Uterus (tissue), 4 donors: ENCODE measurements at places on chromosomes 2 and 18. TPM values are rescaled to one million over a fixed set of nuclear protein-coding genes. Genes with fewer than 3 reads are reported as not detected.

- no peak for DNase-seq
Observed at GRCh38 chr2:216522892-216523502, 24.4 kb downstream of the RPL37A start.

DNA sequence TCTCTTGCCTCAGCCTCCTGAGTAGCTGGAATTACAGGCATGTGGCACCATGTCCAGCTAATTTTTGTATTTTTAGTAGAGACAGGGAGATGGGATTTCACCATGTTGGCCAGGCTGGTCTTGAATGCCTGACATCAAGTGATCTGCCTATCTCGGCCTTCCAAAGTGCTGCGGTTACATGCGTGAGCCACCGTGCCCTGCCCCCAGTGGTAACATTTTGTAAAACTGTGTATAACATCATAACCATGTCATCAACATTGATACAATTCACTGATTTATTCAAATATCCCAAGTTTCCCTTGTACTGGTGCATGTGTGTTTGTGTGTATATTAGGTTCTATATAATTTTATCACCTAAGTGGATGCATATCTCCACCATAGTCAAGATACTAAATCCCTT is 70.0 kb downstream of the PDCL3 start:
- DNase-seq = no peak

DNA sequence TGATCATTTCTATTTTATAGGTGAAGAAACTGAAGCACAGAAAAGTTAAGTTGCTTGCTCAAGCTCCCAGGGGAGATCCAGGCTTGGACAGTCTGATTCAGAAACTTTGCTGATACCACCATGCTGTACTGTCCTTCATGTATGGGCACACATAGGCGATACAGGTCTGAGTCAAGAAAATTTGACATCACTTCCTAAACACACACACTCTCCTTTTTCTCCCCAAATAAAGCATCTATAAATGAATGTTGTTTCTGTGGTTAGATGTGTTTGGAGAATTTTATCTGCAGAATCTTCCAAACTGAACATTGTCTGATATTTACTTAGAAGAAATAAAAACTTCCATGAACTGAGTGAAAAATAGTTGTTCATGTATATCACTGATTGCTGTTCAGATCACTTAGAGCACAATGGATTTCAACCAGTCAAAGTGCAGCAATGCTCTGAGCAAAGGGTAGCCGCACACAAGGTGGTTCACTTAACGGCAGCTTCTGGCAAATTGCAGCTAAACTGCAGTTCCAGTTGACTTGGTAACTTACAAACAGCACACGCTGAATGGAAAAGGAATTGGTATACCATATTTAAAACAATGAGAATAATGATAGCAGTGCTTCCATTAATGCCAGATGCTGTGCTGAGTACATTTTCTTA is 10.0 kb upstream of the AGFG1 start:
- no peak for DNase-seq

- no peak for DNase-seq
Observed at GRCh38 chr18:8328126-8328525, 281.1 kb upstream of the RAB12 start.

Gene GREB1L
- 13.6 TPM for total RNA-seq

Gene EMILIN1
- 107 TPM for total RNA-seq
